ENCODE measurements at places on chromosomes 3 and 15.

GRCh38 chr15:66170042-66170441, 83.5 kb downstream of the MEGF11 start:
- DNase-seq, result no peak

GRCh38 chr3:52385157-52385556, 59.7 kb downstream of the SEMA3G start:
- DNase-seq, result no peak

- no peak for DNase-seq
Observed at GRCh38 chr3:60803216-60804173, 447.8 kb downstream of the FHIT start.

DNA sequence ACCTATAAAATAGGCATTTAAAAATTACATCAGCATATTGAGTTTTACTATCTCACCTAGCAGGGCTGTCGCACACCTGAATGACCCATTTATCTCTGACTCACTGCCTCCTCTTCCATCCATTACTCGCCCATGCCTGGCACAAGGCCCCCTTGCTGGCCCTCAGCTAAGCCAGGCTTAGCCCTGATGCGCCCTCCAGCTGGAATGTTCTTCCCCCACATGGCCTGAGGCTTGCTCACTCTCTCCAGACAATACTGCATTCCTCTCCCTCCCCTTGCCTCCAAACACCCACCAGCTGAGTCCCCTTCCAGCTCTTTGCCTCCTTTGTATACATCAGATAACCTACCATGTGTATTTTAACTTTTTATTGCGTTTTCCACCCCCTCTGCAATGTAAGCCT, 7.2 kb downstream of the SH3BP5 start:
- DNase-seq, result no peak

DNA sequence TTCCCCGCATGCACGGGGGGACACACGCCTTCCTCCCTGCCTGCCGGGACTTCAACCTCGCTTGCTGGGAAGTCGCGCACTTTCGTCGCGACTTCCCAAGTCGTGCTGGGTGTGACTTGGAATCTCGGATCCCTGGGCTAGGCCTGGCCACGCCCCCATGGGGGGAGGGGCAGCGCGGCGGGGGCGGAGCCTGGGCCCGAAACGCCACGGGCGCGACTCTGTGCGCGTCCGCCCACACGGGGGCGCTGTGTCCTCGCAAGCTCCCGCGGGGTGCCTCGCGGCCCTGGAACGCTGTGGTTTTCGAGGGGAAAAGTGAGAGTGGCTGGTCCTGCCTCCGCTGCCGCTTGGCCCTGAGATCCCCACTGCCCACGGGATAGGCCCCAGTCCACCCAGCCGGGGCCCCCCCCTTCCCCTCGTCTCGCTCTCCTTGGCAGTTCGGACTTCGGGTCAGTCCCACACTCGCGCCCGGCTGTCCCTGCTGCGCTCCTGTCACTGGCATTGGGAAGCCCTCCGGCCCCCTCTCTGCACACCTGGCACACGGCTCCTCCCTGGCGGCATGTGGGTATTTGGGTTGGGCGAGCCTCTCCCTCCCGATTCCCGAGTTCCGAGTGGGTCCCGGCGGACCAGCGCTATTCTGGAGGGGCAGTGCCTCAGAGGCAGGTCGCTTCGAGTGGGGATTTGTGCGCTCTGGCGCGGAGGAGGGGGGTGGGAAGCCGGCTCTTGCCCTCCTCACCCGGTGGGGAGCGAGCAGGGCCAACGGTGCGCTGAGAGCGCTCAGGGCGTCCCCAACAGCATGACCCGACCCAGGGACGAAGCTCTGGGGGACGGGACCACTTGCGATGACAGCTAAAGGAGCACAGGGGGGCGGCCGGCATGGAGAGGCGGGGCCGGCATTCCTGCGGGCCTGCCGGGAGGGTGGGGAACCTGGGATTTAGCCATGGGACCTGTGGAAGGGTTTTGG, 23.6 kb downstream of the SEC61A1 start:
- peak; percentile 83 for DNase-seq

GRCh38 chr3:15645740-15646501, 44.4 kb downstream of the BTD start:
- DNase-seq, result no peak

DNA sequence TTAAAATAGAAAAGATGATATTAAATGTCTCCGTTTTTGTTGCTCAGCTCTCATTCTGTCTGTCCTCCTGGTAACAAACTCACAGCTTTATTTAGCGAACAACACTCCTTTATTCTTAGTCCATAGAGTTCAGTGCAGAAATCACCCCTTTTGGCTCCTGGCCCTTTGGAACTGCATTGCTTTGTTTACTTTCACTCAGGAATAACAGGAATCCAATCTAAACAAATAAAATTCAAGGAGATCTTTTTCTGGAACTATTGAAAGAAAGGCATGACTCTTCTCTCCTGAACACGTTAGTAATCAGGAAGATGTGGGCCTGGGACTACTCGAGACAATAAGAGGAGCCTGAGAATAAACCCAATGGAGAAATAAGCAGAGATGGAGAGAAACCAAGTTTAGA, 409.2 kb downstream of the DIPK2A start:
- DNase-seq, result no peak

GRCh38 chr3:150538324-150539208, 7.7 kb downstream of the SERP1 start:
- DNase-seq, result no peak

- no peak for DNase-seq
Observed at GRCh38 chr3:86537171-86537570, 453.8 kb downstream of the VGLL3 start.

GRCh38 chr3:9397906-9398699, 688 bp downstream of the SETD5 start:
- DNase-seq, result peak; percentile 27

- DNase-seq, result no peak
Observed at GRCh38 chr3:56985878-56986277, 74.6 kb upstream of the SPATA12 start.

DNA sequence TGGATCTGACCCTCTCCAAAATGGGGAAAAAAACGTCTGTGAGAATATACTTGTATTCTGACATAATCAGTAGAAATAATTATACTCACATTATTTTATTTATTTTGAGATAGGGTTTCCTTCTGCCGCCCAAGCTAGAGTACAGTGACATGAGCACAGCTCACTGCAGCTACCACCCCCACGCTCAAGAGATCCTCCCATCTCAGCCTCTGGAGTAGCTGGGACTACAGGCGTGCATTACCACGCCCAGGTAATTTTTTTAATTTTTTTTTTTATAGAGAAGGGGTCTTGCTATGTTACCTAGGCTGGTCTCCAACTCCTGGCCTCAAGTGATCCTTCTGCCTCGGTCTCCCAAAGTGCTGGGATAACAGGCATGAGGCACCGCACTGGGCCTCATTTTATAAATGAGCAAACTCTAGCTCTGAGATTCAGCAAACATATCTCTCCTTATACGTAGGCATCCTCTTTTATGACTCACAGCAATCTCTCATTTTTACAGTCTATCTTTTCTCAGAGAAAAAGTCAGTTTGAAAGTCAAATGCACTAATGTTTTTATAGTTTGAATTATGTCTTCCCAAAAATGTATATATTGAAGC, 989 bp upstream of the VGLL3 start:
- DNase-seq, result no peak

DNA sequence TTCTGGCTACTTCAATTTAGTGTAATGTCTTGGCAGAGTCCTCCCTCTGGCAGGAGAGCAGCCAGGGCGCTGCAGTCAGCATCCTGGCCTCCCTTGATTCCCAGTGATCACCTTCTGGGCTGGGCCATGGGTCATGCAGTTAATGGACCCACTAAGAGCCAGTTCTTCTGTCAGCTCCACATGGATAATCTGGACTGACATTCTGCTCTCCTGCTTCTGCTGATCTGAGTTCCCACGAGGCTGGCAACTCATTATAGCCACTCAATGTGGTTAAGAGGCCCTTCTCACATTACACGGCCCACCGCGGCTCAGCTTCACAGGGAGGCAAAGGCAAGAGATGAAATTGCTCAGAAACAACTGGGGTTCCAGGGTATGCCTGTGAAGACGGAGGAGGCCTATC, 94.0 kb downstream of the WDR76 start:
- DNase-seq, result no peak

GRCh38 chr15:70825841-70826240, 28.1 kb downstream of the LARP6 start:
- no peak for DNase-seq

- DNase-seq, result no peak
Observed at GRCh38 chr3:65448120-65448519, 590.6 kb downstream of the MAGI1 start.

DNA sequence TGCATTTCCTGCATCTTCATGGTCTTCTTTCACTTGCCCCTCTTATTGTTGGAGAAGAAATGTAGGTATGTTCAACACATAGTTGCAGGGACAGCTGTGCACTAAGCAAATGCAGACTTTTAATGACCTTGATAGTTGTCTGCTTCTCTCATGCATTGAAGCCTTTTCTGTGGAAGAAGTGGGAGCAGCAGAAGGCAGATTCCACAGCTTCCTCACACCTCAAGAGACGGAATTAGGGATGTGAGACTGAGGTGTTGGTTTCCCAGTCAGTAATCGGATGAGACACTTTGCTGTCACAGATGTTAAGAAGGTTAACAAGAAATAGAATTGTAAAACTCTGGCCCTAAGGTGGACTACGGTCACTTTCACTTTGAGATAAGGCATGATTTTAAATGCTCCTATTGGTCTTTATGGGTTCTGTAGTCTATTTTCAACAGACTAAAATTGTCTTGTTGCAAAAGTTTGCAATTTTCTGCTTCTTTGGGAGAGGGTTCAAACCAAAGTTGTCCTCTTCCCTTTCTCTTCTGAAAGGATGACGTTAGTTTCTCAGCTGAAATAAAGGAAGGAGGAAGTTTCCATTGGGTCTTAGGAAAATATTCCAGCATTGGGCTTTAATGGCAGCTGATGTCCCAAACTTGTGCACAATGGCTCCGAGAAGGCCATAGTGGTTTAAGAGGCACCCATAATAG, 117.4 kb downstream of the LPP start:
- DNase-seq, result no peak

- DNase-seq, result no peak
Observed at GRCh38 chr3:152307829-152308474, 39.2 kb downstream of the MBNL1 start.

DNA sequence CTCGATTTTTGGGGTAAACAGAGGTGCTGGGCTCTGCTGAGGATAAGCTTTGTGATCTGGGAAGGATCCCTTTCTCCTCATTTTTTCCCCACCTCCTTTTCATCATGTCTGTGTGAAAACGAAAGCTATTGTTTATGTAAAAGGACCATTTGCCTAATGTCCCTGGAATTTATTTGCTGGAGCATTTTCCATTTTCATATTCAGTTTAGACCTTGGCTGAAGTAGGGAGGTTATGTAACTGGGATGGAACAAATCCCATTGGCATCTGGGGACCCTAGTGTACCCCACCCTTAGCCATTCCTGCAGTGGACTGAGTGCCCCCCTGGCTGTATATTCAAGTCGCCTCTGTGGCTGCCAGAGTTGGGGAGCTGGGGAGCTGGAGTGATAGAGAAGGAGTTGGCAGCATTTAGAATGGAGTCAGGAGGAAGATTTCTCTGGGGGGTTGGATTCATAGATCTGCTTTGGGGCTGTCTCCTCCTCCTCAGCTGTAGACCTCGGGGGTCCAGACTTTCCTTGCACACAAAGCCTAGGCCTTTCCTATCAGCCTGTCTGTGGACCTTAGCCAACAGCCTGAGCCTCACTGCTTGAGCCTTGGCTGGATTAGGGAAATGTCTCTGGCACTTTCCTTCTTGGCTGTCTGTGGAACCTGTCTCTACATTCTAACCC, 270.4 kb upstream of the CTDSPL start:
- no peak for DNase-seq

- DNase-seq, result no peak
Observed at GRCh38 chr3:42660131-42660715, 6.7 kb downstream of the ZBTB47 start.
